HCT116 (cell line): ENCODE measurements at places on chromosomes 4 and X. TPM values are rescaled to one million over a fixed set of nuclear protein-coding genes. Genes with fewer than 3 reads are reported as not detected.
A peak's percentile ranks its signal among the peaks of the same experiment; 100 is the strongest.

GRCh38 chr4:129474698-129475097 is 378.7 kb downstream of the C4orf33 start:
- H3K27me3 ChIP-seq: no peaks in the 10 kb centered on the region
- no peak for DNase-seq
- H3K36me3 ChIP-seq: no peaks in the 10 kb centered on the region
- H3K4me1 ChIP-seq: no peaks in the 10 kb centered on the region

GRCh38 chrX:153560000-153560399 is 38.9 kb downstream of the CCNQ start:
- no peaks in the 10 kb centered on the region for H3K4me1 ChIP-seq
- no peaks in the 10 kb centered on the region for H3K27me3 ChIP-seq
- DNase-seq: no peak
- H3K4me3 ChIP-seq: no peak overlapping the region

DNA sequence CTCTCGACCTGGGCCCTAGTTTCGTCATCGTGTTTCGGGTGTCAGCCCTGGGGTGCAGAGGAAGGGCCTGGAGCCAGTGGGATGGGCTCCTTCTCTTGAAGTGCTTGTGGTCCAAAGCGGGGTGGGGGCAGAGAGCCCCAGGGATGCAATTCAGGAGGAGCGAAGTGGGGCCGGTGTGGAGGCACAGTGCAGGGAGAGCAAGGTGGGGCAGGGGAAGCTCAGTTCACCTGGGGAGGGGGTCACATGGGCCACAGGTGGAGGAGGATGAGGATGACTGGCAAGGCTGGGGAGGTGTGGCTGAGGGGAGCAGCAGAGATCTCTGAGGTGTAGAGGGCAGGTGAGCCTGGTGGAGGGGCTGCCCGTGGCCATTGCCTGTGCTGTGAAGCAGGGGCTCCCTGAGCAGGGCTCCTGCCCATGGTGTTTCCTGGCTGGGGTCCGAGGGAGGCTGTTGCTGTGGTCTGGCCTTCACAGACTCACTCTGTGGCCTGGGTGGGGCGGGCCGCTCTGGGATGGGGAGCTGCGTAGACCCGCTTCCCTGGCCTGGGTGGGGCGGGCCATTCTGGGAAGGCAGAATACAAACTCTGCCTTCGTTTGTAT is 6.9 kb downstream of the SORCS2 start:
- peaks cover 7% of the 10 kb centered on the region; the same call in 1 of the 2 replicates for H3K27me3 ChIP-seq
- no peaks in the 10 kb centered on the region for H3K36me3 ChIP-seq
- no peak for DNase-seq
- H3K27ac ChIP-seq: no peak overlapping the region
- no peaks in the 10 kb centered on the region for H3K4me1 ChIP-seq
- H3K4me3 ChIP-seq: no peak overlapping the region

DNA sequence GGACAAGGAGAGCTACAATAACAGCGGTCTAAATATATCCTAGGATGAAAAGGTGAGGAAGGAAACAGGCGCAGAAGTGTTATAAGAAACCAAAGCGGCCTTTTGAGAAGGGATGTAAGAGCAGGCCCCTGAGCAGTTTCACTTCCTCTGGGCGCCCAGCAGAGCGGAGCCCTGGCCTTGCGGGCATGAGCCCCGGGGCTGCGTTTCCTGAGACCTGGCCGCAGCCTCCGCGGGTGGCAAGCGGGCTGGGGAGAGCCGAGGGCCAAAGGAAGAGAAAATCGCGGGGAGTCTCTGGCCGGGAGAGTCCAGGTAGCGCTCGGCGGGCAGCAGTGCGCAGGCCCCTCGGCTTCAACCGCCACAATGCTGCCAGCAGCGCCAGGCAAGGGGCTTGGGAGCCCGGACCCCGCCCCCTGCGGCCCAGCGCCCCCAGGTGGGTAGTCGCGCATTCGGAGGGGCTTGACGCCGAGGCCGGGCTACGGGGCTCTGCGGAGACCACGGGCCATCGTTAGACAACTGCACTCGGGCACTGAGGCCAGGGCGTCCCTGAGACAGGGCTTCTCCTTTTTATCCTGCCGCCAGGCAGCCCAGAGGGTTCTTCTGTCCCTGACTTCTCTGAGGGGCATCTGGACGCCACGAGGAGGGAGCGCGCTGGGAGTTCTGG is at the start of gene BANK1:
BANK1 (plus strand) TSS at position 210 of the 661 bp plus-strand sequence; CDS start at position 361, 151 bp downstream.
- H3K4me3 ChIP-seq: peak within 1 kb of the TSS; percentile 53
- peaks cover 22% of the 10 kb centered on the region; the same call in 1 of the 2 replicates for H3K4me1 ChIP-seq
- H3K27me3 ChIP-seq: no peaks in the 10 kb centered on the region

DNA sequence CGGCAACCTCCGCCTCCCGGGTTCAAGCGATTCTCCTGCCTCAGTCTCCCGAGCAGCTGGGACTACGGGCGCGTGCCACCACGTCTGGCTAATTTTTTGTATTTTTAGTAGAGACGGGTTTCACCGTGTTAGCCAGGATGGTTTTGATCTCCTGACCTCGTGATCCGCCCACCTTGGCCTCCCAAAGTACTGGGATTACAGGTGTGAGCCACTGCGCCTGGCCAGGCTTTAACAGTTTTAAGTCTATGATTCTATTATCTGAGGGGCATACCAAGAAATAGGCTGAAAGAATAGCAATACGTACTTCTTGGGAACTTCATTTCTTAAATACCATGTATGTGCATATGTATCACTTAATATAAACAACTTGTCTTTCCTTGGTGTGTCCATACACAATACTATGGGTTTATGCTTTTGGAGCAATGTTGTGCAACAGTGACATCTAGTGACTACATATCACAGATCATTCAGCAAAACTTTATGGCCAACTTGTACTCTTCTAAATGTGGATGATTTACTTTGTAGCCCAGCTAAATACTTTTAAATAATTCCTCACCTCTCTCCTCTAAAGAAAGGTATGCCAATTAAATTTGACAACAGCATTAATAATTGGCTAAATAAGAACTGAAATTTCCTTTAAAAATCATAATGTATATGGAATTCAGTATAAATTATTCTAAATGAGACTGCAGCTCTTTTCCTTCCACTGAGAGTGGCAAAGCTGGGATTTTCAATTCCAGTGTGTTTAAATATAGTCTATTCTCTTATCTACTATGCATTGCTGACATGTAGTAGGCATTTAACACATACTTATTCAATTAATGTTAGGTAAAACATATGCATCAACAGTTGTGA is 10.4 kb downstream of the SLC9B1 start:
- DNase-seq: peak; percentile 68
- no peak overlapping the region for H3K27ac ChIP-seq
- H3K36me3 ChIP-seq: no peaks in the 10 kb centered on the region
- H3K4me3 ChIP-seq: no peak overlapping the region

GRCh38 chrX:153927672-153927921 is 1.5 kb upstream of the ARHGAP4 start:
- H3K27me3 ChIP-seq: no peaks in the 10 kb centered on the region
- peaks cover 5% of the 10 kb centered on the region; the same call in 1 of the 2 replicates for H3K36me3 ChIP-seq
- peaks cover 43% of the 10 kb centered on the region for H3K4me1 ChIP-seq
- H3K27ac ChIP-seq: peak overlapping the region; percentile 99
- no peak for DNase-seq

GRCh38 chr4:63922146-63922545 is 487.1 kb downstream of the TECRL start:
- no peak overlapping the region for H3K27ac ChIP-seq
- H3K4me3 ChIP-seq: no peak overlapping the region
- no peaks in the 10 kb centered on the region for H3K4me1 ChIP-seq

DNA sequence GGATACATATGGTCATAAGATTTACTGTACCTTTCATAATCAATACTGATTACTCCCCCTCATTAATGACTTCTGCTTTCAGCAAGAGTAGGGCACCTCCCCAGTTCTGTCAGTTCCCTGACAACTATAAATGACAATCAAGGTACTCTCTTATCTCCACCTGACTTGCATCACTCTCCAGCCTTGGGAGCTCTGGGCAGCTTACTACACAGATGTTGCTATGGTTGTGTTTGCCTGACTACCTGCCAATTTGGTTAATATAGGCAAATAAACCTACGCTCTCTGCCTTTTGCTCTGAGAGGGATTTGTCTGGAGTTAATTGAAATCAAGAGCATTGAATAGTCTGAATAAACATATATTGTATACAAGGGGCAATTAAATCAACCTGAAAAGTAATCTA is 22.8 kb upstream of the MAP7D3 start:
- H3K27me3 ChIP-seq: no peaks in the 10 kb centered on the region
- DNase-seq: no peak
- H3K4me3 ChIP-seq: no peak overlapping the region

- no peak for DNase-seq
- no peaks in the 10 kb centered on the region for H3K4me1 ChIP-seq
- no peaks in the 10 kb centered on the region for H3K36me3 ChIP-seq
- H3K4me3 ChIP-seq: no peak overlapping the region
These were observed 15.3 kb downstream of the PLP1 start for GRCh38 chrX:103791826-103792485.

DNA sequence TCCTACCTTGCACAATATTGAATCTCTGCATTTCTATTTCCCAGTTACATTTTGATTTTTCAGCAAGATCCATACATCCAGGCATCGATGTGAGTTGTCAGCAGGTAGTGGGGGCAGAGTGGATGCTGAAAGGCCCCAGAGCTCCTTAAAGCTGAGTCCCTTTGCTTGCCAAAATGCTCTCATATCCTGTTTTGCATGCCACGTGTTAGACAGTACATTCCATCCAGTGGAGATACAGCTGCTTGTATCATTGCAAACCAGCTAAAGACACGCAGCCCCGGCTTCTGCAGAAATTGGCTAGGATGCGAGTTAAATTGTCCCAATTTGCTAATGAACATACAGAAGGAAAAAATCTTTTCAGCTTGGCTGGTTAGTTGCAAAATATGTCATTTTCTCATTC is 179.6 kb upstream of the MXRA5 start:
- H3K36me3 ChIP-seq: no peaks in the 10 kb centered on the region
- H3K27me3 ChIP-seq: no peaks in the 10 kb centered on the region
- no peak overlapping the region for H3K27ac ChIP-seq
- H3K4me3 ChIP-seq: no peak overlapping the region
- DNase-seq: no peak

- H3K27ac ChIP-seq: no peak overlapping the region
- peaks cover under 1% of the 10 kb centered on the region; the same call in 1 of the 2 replicates for H3K4me1 ChIP-seq
- no peak overlapping the region for H3K4me3 ChIP-seq
- H3K36me3 ChIP-seq: no peaks in the 10 kb centered on the region
- no peaks in the 10 kb centered on the region for H3K27me3 ChIP-seq
These were observed 75.3 kb downstream of the HMGB2 start for GRCh38 chr4:173258866-173259265.

- H3K4me3 ChIP-seq: no peak overlapping the region
- H3K36me3 ChIP-seq: no peaks in the 10 kb centered on the region
- H3K27me3 ChIP-seq: no peaks in the 10 kb centered on the region
- no peak for DNase-seq
These were observed 363.1 kb upstream of the ZFP42 start for GRCh38 chr4:187632260-187632995.

DNA sequence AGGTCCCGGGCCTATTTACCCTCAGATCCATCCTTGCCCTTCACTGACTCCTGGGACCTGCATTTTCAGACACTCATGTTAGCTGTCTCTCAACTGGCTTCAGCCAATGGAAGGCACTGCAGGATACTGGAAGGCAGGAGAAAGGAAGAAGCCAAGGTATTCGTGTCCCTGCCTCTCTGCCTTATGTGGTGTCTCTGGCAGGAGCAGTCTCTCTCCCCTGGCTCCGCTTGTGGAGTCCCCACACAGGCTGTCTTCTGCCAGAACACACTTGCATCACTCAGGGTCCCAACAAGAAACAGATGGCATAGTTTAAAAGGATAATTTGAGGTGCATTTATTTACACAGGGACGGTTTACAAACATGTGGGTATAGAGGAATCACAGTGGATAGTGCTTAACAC is 21.6 kb upstream of the MAPK10 start:
- H3K27ac ChIP-seq: no peak overlapping the region
- H3K4me3 ChIP-seq: no peak overlapping the region
- H3K36me3 ChIP-seq: no peaks in the 10 kb centered on the region
- no peak for DNase-seq
- no peaks in the 10 kb centered on the region for H3K27me3 ChIP-seq

DNA sequence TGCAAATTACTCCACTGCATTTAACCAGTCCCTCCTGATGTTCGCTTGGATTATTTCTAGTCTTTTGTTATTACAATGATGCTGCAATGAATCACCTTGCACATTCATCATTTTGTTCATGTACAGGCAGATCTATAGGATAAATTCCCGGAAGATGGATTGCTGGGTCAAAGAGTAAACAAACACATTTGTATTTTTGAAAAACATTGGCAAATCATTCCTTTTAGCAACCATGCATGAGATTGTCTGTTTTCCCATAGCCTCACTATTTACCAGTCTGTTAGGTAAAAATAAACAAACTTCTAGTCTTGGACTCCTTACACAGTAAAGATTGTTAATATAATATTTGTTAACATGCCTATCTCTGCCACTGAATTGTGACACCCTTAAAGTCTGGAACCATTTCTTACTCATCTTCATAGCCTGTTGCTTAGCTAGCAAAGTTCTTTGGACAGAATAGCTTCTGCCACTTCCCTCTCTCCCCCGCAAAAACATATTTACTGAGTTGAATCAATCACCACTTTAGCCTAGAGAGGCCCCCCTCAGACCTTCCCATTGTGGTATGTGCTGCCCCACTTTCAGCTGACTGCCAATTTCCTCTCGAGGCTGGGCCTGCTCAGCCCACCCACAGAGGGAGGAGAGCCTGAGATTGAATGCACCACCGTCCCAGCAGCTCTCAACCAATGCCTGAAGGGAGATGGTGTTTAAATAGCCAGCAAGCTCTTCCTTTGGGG is 108.4 kb upstream of the ATXN3L start:
- H3K27ac ChIP-seq: peak overlapping the region; percentile 47
- DNase-seq: peak; percentile 26
- H3K36me3 ChIP-seq: no peaks in the 10 kb centered on the region
- no peak overlapping the region for H3K4me3 ChIP-seq

- no peaks in the 10 kb centered on the region for H3K27me3 ChIP-seq
- H3K4me1 ChIP-seq: no peaks in the 10 kb centered on the region
- H3K4me3 ChIP-seq: no peak overlapping the region
- no peak overlapping the region for H3K27ac ChIP-seq
- DNase-seq: no peak
These were observed 1527.8 kb downstream of the STIM2 start for GRCh38 chr4:28388471-28388870.

- H3K27ac ChIP-seq: no peak overlapping the region
- H3K36me3 ChIP-seq: no peaks in the 10 kb centered on the region
- no peaks in the 10 kb centered on the region for H3K4me1 ChIP-seq
- DNase-seq: no peak
- no peaks in the 10 kb centered on the region for H3K27me3 ChIP-seq
These were observed 117.0 kb downstream of the DCK start for GRCh38 chr4:71110499-71110898.

GRCh38 chr4:7716010-7716721 is 223.5 kb downstream of the AFAP1 start:
- H3K27me3 ChIP-seq: 0 out of 2 replicates have a peak, but pooled peaks cover 6% of the 10 kb centered on the region
- H3K4me1 ChIP-seq: no peaks in the 10 kb centered on the region
- no peak for DNase-seq
- no peak overlapping the region for H3K27ac ChIP-seq
- H3K36me3 ChIP-seq: no peaks in the 10 kb centered on the region

GRCh38 chrX:110853610-110854009 is 58.0 kb upstream of the CHRDL1 start:
- H3K4me1 ChIP-seq: peaks cover 4% of the 10 kb centered on the region; the same call in 1 of the 2 replicates
- H3K27ac ChIP-seq: no peak overlapping the region
- no peaks in the 10 kb centered on the region for H3K36me3 ChIP-seq
- H3K27me3 ChIP-seq: no peaks in the 10 kb centered on the region
- H3K4me3 ChIP-seq: no peak overlapping the region

Gene MAGEA2B
- 21.8 TPM for total RNA-seq

Gene VMA21
- total RNA-seq: 45.1 TPM

Gene FGFR3
- total RNA-seq: 31.7 TPM

Gene GAGE12E
- not detected for total RNA-seq

Gene SPACA5
- total RNA-seq: not detected

Gene PDZD4
- 0.30 TPM for total RNA-seq

Gene VCX3A
- total RNA-seq: not detected

Gene BMPR1B
- not detected for total RNA-seq

Gene IL13RA1
- total RNA-seq: 28.2 TPM
